ENCODE measurements at places on chromosomes 3 and 15.
A peak's percentile ranks its signal among the peaks of the same experiment; 100 is the strongest.

GRCh38 chr15:23416349-23417276, 30.4 kb downstream of the GOLGA6L2 start:
- DNase-seq = no peak

DNA sequence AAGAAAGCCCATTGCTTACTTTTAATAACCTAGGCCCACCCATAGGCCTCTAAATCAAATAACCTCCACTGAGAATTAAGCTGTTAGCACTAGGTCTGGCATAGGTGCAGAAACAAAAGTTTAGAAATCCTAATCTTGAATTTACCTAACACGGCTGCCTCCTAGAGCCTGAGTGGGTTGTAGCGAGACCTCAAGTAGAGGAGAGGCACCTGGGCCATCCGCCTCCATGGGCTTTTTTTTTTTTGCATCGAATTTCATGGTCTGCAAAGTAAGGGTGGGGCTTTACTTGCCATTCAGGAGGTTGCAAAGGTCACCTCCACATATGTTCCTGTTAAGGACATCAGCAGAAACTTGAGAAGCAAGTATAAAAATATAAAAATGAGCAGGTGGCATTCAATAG, 6.6 kb upstream of the TPM1 start:
- no peak for DNase-seq

DNA sequence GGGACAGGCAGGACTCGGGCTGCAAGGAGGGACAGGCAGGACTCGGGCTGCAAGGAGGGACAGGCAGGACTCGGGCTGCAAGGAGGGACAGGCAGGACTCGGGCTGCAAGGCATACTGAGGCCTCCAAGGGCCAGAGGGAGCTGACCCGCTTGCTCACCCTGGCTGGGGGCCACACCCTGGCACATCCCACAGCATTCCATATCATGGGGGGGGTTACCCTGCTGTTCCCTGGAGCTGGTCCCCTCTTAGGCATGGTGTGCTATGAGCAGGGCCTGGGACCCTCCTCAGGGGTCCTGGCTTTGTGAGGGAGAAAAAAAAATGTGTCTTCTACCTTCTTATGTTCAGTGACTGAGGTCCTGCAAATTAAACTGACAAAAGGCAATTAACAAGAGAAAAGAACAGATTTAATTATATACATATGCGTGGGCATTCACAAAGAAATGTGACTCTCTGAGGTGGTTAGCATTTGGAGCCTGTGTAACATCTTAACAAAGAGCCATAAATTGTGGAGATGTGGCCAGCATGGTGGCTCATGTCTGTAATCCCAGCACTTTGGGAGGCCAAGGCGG, 97.6 kb upstream of the ALDH1A3 start:
- no peak for DNase-seq

GRCh38 chr15:75452865-75453702, 1.6 kb upstream of the SIN3A start:
- peak; percentile 10 for DNase-seq

DNA sequence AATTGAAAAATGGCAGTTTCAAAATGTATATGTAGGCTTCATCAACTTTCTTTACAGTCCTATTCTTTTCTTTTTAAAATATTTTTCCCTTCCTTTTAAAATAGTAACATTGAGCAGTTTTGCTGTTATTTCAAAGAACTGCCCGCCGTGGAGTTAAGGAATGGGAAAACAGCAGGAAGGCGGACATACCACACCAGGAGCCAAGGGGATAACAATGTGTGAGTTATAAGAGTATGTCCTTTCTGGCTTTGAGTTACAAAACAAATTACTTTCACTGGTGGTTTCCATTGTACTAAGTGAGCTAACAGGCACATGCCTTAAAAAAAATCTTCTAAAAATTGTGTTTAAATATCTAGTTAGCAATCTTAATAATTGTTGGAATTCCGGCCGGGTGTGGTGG, 37.4 kb upstream of the FBXL22 start:
- DNase-seq = no peak

DNA sequence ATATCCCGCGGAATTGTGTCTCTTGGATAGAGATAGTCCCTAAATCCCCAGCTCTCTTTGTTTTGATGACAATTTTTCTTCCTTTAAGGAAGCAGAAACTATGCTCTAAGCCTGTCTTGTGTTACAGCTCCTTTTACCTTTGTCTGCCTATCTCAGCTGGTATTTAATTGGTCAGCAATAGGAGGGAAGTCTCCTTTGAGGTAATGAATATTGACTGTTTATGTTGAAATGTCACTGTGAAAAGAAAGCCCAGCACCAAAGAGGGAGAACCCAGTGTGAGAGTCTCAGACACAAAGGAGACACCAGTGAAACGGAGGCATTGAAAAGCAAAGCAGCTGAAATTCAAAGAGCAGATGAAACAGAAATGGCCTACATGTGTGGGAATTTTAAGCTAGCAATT, 372.6 kb downstream of the NR2F2 start:
- DNase-seq = no peak

All from NCI-H510A (cell line).